ENCODE measurements at places on chromosomes 5 and 9.
A peak's percentile ranks its signal among the peaks of the same experiment; 100 is the strongest.

DNA sequence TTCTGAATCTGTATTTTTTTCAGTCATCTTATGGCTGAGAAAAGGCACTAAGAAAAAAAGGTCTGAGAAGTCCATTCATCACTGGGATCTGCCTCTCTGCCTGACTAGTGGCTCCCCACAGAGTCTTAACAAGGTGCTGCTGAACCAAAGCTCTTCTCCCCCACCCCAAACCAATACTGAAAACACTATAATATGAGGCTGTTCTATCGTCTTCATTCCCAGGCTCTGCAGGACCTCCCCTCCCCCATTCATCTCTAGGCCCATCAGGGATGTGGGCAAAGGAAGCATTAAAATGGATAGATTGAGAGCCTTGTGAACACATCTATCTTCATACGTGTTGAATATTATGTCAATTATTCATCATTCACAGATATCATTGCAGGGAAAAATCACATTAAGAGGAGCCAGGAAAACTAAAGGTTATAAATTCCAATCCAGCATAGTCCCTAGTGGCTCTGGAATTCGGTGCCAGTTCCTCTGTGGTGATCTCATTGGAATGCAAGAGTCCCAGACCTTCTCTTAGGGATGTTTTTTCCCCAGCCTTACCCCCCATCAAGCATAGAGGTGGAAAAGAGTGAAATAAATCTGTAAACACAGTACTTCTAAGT, 44.3 kb upstream of the GPR151 start:
- no peak for DNase-seq

GRCh38 chr5:8383616-8384015, 514.7 kb downstream of the MTRR start:
- DNase-seq = no peak

GRCh38 chr5:170771496-170771895, 12.0 kb upstream of the GABRP start:
- DNase-seq = no peak

DNA sequence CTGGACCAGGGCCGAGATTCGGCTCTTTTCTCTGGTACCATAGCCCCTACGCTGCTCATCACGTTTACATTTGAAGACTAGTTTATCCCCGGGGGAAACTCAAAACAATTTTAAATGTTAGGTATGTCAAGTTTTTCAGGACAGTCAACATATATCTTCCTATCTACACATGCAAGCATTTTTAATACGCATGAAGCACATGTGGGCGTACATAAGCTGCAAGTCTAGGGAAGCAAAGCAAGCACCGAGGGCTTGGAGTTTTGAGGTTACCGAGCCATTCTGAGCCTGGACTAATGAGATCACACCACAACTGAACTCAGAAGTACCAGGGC, 154.4 kb downstream of the AUH start:
- no peak for DNase-seq

- DNase-seq = no peak
These were observed 196.3 kb downstream of the MEF2C start for GRCh38 chr5:88686726-88687125.

DNA sequence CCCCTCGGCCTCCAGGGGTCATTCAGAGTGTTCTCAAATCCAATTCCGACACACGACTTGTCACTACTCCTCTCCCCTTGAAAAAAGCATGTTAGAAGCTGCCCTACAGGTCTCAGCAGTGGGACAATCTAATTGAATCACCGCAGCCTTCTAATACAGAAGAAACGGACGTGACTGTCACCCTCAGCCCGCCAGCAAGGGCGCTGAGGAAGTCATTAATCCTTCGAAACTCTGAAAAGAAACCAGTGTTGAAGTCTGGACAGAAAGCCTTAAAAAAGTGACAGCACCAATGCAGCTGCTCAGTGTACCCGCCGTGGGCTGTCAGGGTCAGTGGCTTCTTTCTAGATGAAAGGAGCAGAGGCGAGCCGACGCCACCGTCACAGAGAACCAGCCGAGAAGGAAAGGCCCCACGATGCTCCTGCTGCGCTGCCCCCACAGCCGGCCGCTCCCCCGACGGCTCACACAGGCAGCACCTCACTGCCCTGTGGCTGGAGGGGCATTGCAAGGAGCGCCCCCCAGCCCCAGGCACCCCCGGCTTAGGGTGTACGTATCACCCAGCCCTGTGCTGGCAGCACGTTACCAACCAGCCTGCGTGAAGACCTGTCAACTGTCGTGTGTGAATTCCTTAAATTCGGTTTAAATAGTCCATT, 5.7 kb downstream of the BRD3OS start:
- DNase-seq = no peak

DNA sequence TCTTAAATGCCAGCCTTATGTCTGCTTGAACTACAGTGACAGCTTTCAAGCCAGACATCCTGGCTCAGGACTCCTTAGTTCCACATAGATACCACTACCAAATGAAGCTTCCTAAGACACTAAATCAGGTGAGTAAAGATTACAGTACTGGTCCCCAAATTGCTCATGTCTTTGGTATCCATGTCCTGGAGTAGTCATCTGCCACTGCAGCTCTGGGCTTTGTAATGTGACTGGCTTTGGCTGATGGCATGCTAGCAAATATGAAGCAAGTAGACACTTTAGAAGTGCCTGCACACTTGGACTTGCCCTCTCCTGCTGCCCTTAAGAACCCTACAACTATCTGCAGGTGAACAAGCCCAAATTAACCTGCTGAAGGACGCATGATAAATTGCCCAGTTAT, 334.9 kb downstream of the BNC2 start:
- peak; percentile 16 for DNase-seq

- no peak for DNase-seq
These were observed 19.1 kb upstream of the SLC31A2 start for GRCh38 chr9:113131689-113132151.

DNA sequence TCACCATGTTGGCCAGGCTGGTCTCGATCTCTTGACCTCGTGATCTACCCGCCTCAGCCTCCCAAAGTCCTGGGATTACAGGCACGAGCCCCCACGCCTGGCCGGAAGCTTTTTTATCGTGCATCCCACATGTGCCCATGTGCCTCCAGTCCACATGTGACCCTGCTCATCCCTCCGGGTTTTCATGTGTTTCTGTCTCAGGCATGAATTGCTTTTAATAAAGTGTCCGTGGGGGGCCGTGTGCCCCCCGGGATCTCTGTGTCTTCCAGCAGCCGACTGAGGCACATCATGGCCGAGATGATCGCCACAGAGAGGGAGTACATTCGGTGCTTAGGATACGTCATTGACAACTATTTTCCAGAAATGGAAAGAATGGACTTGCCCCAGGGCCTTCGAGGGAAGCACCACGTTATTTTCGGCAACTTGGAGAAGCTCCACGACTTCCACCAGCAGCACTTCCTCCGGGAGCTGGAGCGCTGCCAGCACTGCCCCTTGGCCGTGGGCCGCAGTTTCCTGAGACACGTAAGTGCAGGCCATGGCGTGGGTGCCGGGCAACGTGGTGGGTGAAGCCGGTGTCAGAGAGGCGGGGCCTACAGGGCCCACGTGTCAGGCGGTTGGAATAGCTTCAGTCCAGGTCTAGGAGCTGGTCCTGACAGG, 22.1 kb upstream of the LRRC14B start:
- no peak for DNase-seq

- no peak for DNase-seq
These were observed 55.7 kb downstream of the NR3C1 start for GRCh38 chr5:143347698-143348344.

DNA sequence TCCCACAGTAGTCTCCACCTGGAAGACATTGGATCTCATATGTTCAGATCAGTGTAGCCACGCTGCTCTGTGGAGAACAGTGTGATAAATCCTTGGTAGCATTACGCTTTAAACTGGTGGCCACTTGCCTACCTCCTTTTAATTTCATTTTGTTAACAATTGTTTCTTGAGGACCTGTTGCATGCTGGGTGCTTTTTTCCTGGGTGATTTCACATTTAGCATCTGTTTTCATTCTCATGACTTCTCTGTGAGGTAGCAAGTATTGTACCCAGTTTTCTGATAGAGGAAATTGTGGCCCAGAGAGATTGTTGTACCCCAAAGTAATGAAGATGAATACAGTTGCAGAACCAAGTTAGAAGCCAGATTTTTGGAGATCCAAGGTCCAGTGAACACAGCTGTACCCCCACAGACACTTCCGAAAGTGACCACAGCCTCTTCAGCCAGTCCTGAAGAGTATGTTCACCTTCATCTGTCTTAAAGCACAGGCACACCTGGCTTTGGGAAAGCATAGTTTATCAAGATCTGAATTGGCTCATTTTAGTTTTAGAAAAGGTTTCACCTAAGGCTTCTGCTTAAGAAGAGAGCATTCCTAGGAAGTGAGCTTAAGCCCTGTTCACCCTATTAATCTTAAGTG, 75.2 kb downstream of the F2RL2 start:
- DNase-seq = no peak

- DNase-seq = no peak
These were observed 68.3 kb upstream of the RETREG1 start for GRCh38 chr5:16685069-16685468.

- DNase-seq = no peak
These were observed 218.9 kb upstream of the NMUR2 start for GRCh38 chr5:152623951-152624350.

DNA sequence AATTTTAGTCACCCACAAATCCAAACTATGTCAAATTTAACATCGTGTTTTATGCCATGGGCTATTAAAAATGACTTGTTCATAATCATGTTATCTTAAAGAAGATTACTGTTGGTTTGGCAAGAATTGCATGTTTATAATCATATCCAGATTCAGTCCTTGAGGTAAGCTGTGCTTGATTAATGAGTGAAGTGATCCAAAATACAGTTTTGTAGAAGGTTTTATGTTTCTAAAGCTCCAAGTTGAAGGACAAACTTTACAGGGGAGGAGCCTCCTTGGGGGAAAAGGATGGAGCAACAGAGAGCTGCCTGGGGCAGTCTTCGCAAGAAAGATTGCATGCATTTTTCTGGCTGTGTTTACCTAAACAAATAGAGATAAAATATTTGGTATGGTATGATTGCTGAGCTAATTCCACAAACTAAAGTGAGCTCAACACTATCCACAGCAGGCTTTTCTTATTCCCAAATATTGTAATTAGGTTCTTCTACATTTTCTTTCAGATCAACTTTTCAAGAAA, 189.5 kb upstream of the TYRP1 start:
- no peak for DNase-seq

- DNase-seq = no peak
These were observed 4.3 kb upstream of the SURF6 start for GRCh38 chr9:133340256-133340655.

GRCh38 chr5:127410959-127411358, 106.5 kb upstream of the PRRC1 start:
- no peak for DNase-seq

- no peak for DNase-seq
These were observed 91.3 kb upstream of the ADAMTS2 start for GRCh38 chr5:179436321-179437122.

GRCh38 chr5:3310541-3311261, 284.9 kb upstream of the IRX1 start:
- DNase-seq = no peak

- no peak for DNase-seq
These were observed 199.1 kb upstream of the MPDZ start for GRCh38 chr9:13478639-13479038.

DNA sequence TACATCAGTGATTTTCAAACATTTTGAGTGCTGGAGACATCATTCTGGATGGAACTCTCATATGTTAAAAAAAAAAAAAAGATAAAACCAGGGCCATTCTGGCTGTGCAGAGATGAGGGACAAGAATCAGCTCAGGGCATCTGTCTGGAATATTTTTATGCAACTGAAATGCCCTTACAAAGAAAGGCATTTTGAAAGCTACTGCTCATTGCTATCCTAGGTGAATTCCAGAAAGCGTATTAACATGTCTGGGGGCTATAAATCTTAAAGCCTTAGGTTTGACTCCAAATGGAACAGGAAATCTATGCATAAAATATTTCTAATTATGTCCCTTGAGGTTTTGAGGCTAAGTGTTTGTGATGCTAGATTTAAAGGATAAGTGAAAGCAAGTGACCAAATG, 14.9 kb upstream of the PCSK1 start:
- no peak for DNase-seq

DNA sequence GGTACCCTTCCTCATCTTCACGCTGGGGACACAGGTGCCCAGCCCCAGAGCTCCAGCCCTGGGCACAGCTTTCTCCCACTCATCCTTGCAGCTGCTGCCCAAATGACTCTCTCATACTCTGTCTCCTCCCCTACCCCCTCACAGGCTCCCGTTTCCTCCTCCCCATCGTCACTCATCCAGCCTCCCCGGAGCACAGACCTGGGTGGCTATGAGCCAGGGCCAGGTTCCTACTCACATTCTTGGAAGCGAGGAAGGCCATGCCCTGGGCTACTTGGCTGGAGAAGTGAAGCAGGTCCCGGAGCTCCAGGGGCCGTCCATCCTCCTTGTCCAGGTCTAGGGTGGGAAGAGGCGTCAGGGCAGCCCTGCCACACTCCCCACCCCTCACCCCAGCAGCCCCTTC, 29.3 kb downstream of the CSF1R start:
- DNase-seq = no peak

DNA sequence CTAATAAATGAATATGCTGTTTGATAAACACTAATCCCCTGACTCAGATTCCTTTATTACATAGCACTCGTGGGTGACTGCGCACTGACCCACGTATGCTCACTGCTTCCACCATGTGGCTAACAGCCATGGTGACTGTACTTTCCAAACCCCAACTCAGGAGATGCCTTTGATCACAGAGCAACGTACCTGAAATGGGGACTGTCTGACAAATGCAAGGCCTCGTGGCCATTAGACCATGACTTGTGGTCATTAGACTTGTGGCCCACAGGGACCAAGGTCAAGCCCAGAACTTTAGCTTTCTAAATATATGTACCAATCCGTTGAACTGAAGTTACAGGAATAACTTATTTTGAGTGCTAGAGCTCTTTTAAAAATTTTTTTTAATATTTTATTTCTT, 46.6 kb downstream of the CYFIP2 start:
- DNase-seq = no peak

- no peak for DNase-seq
These were observed 92.9 kb upstream of the LPAR1 start for GRCh38 chr9:111131211-111131610.

- no peak for DNase-seq
These were observed 155.5 kb upstream of the NUDT12 start for GRCh38 chr5:103718108-103718507.

DNA sequence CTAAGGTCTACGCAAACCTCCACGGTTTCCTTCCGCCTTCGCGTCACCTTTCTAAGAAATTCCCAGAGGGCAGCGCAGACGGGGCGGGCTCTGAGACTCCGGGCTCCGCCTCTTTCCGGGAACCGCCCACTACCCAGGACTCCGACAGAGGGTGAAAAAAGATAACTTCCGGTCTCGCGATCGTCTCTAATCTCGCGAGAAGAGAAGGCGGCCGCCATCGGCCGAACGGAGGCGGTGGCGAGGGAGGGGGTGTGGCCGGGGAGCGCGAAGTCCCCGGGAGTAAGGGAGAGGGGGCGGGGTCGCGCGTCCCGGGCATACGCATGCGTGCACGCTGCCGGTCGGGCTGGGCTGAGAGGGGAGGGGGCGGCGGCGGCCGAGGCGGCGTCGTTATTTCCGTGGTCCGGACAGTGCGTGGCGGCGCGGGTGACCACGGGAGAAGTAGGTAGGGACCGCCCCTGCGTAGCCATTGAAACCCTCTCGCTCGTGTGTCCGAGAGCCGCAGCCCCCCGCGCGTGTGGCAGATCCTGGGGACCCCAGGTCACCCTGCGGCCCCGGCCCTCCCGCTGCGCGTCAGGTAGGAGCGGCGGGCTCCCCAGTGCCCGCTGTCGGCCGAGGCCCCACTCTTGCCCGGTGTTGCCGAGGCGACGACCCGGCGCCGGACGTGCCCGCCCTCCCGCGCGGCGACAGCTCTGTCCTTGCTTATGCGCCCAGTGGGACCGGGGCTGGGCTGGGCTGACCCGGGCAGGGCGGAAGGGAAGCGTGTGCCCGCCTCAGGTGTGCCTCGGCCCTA, at the start of gene NAA35:
Gene NAA35 (plus strand): TSS at position 315 of the 790 bp plus-strand sequence. CDS start 1,014 bp downstream, outside the sequence.
- DNase-seq = peak; percentile 97

Data from NCI-H446 (cell line).